NCI-H1417 treated with DMSO at 0.1 percent for 48 hours (cell line): ENCODE measurements at places on chromosomes 3 and 15.

DNA sequence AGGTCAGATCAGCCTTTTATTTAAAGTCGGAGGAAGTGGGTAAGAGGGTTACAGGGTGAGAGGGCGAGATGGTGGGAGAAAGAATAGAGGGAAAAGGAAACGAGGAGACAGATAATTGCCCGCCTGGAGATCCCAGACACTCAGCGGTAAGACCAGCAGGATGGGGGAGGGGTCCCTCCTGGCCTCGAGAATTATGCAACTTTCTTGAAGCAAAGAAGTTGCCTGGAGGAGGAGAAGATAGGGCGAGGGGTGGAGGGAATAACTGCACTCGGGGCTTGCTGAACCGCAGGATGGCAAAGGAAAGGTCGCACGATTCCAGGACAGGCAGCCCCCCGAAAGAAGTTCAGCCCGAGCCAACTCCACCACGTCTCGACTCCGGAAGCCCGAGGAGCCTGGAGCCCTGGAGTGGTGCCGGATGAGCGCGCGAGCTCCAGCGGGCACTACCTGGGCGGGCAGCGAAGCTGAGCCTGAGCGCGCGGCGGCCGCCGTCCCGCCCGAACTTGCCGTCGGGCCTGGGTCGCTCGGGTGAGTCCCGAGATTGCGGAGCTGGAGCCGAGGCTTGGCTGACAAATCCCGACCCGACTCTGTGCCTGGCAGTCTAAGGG is 402 bp downstream of the WWTR1 start:
- no peak for DNase-seq

DNA sequence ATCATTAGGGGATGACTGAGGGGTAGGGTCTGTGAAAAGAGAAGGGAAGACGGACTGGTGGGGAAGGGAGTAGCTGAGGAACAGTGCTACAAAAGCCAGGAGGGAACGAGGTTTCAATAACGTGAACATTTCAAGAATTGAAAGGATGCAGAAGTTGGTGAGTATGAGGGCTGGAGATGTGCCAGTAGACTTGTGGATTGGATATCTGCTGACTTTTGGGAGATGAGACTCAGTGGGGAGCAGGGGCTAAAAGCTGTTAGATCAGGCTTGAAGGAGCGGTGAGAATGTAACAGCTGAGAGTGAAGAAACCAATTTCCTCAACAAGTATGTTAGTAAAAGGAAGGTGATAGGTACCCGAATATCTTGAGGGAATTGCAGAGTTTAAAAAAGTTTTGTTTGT is 65.2 kb downstream of the GTPBP8 start:
- no peak for DNase-seq

DNA sequence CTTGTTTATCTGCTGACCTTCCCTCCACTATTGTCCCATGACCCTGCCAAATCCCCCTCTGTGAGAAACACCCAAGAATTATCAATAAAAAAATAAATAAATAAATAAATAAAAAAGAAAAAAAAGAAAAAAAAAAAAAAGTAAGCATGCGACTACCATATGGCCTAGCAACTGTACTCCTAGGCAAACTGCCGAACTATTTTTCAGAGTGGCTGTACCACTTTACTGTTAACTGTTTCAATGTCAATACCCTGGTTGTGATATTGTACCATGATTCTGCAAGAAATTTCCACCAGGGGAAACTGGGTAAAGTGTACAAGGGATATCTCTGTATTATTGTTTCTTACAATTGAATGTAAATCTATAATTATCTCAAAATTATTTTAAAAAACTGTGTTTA is 41.3 kb upstream of the MAP4 start:
- no peak for DNase-seq

- DNase-seq = no peak
Observed at GRCh38 chr15:65873256-65873655, 4.0 kb downstream of the RAB11A start.

DNA sequence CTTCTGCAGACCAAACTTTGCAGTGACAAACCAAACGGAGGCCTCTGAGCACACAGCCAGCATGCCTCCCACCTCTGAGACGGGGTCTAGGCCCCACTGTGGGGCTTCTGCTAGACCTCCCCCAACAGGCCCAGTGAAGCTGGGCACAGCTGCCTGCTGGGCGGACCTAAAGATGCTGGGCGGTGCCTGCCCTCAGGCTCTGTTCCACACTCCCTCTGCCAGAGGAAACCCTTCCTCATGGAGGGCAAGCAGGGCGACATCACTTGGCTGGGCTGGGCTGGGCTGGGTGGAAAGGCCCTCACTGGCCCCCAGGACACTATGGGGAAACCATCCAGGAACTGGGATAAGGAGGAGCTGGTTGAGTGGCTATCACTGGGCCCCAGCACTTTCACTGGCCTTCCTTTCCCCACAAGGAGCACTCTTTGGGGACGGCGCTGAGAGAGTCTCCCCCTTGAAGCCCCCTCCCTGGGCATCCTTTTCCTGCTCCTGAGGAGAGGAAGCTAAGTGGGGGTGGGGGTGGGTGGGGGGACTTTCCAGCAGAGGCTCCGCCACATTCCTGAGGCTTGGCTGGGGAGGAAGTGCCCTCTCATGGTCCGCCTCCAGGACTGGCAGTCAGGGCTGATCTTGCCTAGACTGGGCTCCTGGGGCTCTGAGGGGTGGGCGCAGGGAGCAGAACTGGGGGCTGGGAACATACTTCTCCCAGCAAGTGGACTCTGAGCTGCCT is 98.1 kb upstream of the HACD2 start:
- DNase-seq = no peak

GRCh38 chr3:119019767-119020518 is 14.7 kb downstream of the IGSF11 start:
- no peak for DNase-seq

DNA sequence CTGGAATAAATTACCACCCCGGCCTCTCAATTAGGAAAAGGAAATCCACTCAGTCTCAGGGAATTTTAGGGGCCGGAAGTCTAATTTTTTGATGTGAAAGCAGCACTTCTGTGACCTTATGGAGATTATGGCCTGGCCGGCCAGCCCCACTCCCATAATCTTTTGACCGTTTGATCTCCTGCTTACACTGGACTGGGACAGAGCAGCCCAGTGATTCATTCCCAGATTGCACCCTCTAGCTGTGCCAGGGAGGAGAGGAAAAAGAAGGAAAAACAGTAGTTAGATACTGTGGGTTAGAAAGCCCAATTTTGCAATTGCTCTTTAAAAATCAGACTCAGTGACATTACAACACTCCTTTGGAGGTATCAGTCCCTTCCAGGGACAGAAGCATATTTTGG is 32.4 kb downstream of the GJD2 start:
- no peak for DNase-seq

- no peak for DNase-seq
Observed at GRCh38 chr3:140595295-140595694, 82.6 kb upstream of the TRIM42 start.

DNA sequence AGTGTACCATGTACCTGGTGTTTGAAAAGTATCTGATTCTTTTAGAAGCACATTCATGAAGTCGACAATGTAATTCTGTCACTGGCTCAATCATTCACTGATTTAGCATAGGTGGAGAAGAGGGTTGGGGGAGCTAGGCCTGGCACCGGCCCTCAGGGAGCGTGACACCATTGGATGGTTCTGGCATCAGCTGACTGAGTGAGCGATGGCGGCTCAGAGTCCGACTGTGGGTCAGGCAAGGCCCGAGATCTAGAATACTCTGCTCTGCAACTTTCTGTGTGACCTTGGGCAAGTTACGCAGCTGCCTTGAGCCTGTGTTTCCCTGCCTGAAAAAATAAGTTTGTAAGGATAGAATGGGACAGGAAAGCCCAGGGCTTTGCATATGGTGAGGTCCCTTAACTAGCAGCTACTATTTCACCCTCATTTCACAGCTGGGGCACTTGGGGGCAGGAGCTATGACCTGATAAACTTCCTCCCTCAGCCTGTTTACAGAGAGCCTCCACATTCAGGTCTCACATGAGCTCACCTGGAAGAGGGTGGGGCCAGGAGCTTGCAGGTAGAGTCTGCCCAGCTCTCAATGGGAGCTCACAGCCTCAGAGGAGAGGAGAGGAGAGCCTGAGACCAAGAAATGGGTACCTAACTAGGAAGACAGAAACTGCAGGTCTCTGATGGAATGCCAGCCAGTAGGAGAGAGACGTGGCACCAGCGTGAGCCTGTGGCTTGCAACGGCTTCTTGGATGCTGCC is 153.7 kb upstream of the TLE3 start:
- DNase-seq = no peak

- no peak for DNase-seq
Observed at GRCh38 chr3:30835667-30836066, 58.8 kb downstream of the GADL1 start.
